ENCODE measurements at places on chromosomes 4 and X.

- DNase-seq: no peak
Measured at GRCh38 chrX:29318012-29318411, 730.8 kb downstream of the IL1RAPL1 start.

GRCh38 chr4:2281575-2282343 is 19.9 kb upstream of the MXD4 start:
- DNase-seq: no peak

- DNase-seq: no peak
Measured at GRCh38 chrX:15675490-15675921, 10.9 kb upstream of the CLTRN start.

- peak; percentile 18 for DNase-seq
Measured at GRCh38 chrX:8743126-8743732, 11.3 kb upstream of the ANOS1 start.

DNA sequence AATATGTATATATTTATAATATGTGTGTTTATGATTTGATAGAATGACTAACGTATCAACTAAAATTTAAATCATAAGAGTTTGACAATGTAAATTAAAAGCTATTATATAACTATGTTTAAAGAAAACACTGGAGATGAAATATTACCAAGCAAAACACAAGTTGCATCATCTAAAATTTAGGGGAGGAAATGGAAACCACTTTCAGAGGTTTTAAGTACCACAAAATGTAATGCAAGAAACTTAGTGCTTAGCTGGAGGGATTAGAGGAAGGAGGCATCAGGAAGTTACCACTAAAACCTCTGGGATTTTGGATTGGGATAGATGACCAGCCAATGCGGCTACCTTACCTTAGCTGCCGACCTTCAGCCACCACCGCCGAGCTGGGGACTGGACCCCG is 1192.1 kb upstream of the PRKX start:
- DNase-seq: no peak

- DNase-seq: peak; percentile 63
Measured at GRCh38 chrX:154541896-154542722, 4.5 kb downstream of the G6PD start.
